Fibroblast of pulmonary artery (primary cell): ENCODE measurements at places on chromosomes 11 and 22.

DNA sequence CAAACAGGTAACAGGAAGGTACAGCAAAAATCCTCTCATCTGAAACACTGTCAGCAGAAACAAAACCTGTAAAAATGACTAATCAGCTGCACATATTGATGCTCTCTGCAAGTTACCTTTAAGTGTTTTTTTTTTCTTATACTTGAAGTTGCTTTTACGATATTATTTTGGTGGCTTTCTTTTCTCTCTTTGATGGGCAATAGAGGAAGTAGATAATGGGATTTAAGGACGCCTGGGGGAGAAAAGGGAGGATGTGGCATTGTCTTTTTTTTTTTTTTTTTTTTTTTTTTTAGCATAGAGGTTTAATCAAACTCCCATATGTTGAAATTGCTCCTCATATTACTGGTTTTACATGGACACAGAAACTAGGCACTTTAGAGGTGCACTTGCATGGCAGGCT lies 11.4 kb upstream of the ADSL start:
- DNase-seq, result no peak

GRCh38 chr11:31779374-31779791 lies 31.7 kb downstream of the PAX6 start:
- peak; percentile 36 for DNase-seq

GRCh38 chr11:91147885-91148284 lies 925.0 kb upstream of the CHORDC1 start:
- DNase-seq, result no peak

GRCh38 chr11:3615998-3616397 lies 25.8 kb downstream of the ART5 start:
- no peak for DNase-seq

GRCh38 chr11:97610854-97611253 lies 1221.0 kb downstream of the JRKL start:
- DNase-seq, result no peak

DNA sequence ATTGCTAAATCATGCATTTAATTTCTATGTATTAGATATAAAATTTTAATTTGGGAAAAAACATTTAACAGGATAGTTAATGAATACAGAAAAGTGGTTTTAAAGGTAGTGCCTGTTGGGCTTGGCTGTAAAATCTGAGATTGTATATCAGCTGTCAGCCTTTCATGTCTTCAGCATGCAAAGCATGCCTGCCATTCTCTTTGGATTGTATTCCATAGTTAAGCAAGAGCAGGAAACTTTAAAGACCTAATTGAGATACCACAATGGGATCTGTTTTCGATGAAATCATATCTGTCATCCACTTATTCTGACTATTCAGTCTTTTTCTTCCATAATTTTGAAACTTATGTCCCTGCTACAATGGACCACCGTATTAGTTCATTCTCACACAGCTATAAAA lies 451.0 kb upstream of the DDI1 start:
- no peak for DNase-seq

- no peak for DNase-seq
Observed at GRCh38 chr22:47379037-47379436, 616.6 kb downstream of the TBC1D22A start.

DNA sequence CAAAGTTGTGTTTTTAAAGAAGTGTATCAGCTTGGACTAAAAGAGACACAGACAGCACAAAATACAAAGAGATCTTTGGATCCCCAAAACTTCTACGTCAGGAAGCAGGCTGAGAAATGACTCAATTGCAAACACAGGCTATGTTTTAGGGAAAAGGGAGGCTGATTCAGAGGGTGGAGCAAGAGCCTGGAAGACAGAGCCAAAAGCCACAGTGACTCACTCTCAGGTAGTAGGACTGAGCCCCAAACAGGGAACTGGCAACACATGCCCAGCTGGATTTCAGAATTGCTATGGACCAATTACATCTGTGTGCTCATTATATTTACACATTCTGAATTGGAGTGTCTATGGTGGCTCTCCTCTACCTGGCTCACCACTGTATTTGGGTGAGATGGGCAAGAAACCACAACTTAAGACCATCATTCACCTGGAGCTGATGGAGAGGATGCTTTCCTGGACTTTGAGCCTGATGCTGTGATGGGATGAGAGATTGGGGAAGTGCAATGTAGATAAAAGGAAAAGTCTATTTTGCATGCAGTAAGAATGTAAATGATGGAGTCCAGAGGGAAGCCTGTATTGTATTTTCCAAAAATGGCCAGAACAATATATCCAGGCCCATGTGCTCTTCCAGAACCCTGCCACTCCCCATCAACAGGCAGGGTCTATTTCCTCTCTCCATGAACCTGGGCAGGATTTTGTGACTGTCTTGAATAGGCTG lies 20.8 kb upstream of the LINC01488 start:
- peak; percentile 75 for DNase-seq

GRCh38 chr11:66070604-66071380 lies 720 bp downstream of the PACS1 start:
- DNase-seq, result peak; percentile 50

DNA sequence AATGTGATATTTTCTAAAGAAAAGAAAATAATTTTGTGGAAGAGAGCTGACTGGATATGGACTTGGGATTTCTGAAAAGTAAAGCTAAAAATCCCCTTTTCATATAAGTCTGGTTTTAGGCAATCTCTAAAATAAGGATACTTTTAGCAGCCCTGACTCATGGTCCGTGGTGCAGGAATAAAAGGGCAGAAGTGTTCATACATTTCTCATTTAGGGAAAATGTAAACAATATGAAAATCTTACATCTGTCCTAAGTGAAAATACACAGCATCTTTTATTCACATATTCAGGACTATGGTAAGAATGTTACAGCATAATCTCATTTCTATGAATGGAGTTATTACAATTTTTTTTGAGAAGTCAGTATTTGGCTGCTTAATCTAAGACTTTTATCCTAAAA lies 735 bp upstream of the ETS1 start:
- no peak for DNase-seq

DNA sequence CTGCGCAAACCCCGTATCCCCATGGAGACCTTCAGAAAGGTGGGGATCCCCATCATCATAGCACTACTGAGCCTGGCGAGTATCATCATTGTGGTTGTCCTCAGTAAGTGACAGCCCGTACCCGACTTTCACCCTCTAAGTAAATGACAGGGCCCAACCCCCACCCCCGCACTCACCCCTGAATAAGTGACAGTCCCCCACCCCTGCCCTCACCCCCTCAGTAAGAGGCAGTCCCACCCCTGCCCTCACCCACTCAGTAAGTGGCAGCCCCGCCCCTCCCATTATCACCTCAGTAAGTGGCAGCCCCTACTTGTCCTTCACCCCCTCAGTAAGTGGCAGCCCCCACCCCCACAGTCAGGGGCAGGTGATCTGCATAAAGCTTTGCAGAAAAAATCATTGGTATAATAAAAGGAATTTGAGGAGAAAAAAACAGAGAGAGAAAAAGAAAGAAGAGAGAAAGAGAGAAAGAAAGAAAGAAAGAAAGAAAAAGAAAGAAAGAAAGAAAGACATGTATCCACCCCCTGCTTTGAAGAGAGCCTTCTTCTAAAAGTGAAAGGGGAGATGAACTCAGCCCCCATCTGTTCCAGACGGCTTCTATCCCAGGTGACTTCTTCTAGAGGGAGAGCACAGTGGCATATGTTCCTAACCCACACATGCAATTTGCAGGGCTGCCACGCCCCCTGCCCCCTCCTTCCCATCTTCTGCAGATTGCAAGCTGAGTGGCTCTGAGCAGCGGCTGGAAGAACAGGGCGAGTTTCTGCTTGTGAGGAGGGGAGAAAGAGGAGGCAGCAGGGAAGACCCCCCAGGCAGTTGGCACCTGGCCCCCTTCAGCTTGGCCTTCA lies 12.5 kb upstream of the SMIM35 start:
- DNase-seq, result no peak

DNA sequence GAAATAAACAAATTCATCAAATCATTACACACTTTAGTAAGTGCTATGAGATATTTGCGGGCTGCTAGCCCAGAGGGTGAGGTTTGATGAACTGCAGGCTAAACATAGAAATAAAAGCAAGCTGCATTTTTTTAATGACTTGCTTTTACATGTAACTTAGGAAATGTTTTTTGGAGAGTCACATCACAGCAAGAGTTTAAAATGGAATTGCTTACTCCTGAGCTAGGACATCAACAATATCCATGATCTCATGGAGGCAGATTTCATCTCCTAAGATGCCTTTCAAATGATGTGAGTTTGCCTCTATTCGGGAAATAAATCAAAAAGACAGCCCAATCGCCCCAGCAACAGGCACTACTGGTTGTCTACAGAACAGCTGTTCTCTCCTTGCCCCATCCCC lies 73.4 kb upstream of the CD44 start:
- no peak for DNase-seq

DNA sequence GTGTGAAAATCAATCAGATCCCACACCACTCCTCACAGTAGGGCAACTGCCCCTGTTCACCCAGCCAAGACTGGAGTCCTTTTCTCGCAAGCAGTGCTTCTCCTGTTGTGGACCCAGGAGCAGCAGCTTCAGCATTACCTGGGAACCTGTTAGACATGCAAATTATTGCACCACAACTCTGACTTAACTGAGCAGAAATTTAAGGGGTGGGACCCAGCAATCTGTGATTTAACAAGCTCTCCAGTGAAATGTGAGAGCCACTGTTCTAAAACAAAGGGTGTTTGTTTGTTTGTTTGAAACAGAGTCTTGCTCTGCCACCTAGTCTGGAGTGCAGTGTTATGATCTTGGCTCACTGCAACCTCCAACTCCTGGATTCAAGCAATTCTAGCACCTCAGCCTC lies 591.4 kb downstream of the SOX6 start:
- no peak for DNase-seq

- DNase-seq, result no peak
Observed at GRCh38 chr11:32323814-32324130, 111.6 kb downstream of the WT1 start.

DNA sequence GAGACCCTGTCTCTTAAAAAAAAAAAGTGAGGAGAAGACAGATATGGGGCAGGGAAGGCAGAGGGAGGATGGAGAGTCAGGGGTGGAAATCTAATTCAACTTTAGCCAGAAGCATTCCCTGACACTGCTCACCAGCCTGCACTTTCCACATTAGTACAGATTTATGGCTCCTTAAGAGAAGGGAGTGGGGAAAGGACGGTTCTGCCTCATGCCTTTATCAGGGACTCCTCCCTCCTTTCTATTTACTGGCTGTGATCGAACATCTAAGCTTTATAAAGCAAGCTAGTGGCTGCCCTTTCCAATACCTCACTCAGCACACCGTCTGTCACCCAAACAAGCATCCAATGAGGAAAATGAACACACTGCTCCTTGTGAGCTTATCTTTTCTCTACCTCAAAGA lies at the start of gene PATE4:
Gene PATE4, plus strand, starts transcription at position 301 of the 400 bp plus-strand sequence. Its CDS starts 44 bp downstream, at position 345.
- DNase-seq, result no peak

- DNase-seq, result peak; percentile 17
Observed at GRCh38 chr11:94740083-94741021, 27.8 kb upstream of the AMOTL1 start.

DNA sequence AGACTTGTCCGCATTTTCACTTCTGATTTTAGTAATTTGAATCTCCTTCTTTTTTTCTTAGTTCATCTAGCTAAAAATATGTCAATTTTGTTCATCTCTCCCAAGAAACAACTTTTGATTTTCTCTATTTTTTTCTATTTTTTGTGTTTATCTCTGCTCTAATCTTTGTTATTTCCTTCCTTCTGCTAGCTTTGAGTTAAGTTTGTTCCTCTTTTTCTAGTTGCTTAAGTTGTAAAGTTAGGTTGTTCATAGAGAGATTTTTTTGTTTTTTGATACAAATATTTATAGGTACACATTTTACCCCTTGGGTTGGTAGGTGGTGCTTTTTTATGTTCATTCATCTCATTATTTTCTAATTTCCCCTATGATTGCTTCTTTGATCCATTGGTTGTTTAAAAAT lies 22.1 kb upstream of the XKR3 start:
- DNase-seq, result no peak

- DNase-seq, result no peak
Observed at GRCh38 chr11:31069447-31070205, 299.9 kb downstream of the DCDC1 start.

DNA sequence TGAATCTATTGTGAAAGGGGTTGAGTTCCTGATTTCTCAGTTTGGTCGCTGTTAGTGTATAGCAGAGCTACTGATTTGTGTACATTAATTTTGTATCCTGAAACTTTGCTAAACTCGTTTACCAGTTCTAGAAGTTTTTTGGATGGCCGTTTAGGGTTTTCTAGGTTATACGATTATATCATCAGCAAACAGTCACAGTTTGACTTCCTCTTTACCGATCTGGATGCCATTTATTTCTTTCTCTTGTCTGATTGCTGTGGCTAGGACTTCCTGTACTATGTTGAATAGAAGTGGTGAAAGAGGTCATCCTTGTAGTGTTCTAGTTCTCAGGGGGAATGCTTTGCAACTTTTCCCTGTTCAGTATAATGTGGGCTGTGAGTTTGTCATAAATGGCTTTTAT lies 24.6 kb upstream of the OOSP4B start:
- no peak for DNase-seq

DNA sequence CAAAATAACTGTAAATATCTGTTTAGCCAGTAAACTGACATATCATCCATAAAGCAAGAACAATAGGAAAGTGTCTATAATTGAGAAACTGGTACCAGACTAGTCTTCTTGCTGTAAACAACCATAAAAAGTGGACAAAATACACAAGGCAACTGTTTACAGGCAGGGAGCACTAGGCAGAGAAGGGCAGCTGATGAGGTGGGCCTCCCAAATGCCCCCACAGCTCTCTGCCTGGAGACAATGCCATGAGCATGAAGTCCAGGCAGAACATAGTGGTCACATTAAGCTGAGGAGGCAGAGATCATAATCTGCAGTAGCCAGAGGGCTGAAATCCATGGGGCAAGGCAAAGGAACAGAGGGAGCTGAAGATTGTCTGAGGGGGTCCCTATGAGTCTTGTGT lies 30.7 kb downstream of the TBX1 start:
- DNase-seq, result no peak

DNA sequence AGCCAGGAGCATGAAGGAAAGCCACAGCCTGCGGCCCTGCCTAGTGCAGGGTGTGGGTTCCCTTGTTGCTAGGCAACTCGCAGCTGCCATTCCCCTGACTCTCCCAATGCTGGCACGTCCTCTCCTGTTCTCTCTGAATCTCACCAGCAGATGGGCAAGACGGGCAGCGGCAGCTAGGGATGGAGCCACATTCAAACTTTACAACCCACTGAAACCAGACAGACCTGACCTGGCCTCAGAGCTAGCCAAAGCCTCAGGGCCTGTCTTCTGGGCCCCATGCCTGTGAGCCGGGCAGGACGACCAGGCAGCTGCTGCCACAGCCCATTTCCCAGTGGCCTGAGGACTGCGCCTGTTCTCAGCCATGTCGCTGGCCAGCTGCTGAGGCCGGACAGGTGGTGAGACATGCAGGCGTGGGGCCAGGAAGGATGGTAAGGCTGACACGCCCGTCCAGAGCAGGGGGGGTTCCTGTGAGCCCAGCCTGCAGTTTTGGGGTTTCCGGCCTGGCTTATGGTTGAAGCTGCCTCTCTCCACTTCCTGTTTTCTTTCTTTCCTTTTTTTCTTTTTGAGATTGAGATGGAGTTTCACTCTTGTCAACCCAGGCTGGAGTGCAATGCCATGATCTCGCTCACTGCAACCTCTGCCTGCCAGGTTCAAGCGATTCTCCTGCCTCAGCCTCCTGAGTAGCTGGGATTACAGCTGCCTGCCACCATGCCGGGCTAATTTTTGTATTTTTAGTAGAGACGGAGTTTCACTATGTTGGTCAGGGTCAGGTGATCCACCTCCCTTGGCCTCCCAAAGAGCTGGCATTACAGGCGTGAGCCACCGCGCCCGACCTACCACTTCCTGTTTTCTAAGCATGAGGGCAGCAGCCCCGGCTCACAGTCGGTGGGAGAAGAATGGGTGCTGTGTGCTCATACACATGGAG lies 4.1 kb downstream of the SUN2 start:
- DNase-seq, result no peak

- DNase-seq, result peak; percentile 87
Observed at GRCh38 chr22:20750461-20751184, 23.3 kb upstream of the SERPIND1 start.

GRCh38 chr11:74909385-74909784 lies 39.5 kb downstream of the XRRA1 start:
- no peak for DNase-seq
